ENCODE measurements at places on chromosomes 7 and 10. TPM values are rescaled to one million over a fixed set of nuclear protein-coding genes. Genes with fewer than 3 reads are reported as not detected.

GRCh38 chr7:102933763-102934162 is 21.0 kb downstream of the LRRC17 start:
- DNase-seq: no peak

C10orf53 gene
- not detected for total RNA-seq

GRCh38 chr10:122647383-122647968 is 52.2 kb downstream of the C10orf120 start:
- no peak for DNase-seq

- DNase-seq: no peak
Measured at GRCh38 chr10:65294329-65294728, 1631.5 kb upstream of the LRRTM3 start.

ZNHIT1 gene
- total RNA-seq: 58.1 TPM

- no peak for DNase-seq
Measured at GRCh38 chr7:71935674-71936073, 476.5 kb downstream of the CALN1 start.

SUN3 gene
- not detected for total RNA-seq

- DNase-seq: no peak
Measured at GRCh38 chr7:150396851-150397260, 17.7 kb downstream of the ZNF775 start.

- DNase-seq: no peak
Measured at GRCh38 chr7:44182827-44183226, 6.4 kb downstream of the GCK start.

- peak; percentile 13 for DNase-seq
Measured at GRCh38 chr7:1546274-1546908, 9.6 kb downstream of the TMEM184A start.

DNA sequence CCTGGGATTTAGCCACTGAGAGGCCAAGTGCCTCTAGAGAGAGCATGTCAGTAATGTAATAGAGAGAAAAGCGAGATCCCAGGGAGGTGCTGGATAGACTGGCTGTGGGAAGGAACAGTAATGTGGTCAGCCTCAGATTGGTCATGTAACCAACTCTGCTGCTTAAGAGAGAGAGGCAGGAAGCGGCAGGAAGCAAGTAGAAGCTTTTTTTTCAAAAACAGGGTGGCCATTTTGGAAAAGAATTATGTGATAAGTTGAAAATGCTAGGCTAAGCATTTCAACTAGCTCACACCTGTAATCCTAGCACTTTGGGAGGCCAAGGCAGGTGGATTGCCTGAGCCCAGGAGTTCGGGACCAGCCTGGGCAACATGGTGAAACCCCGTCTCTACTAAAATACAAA is 3.7 kb upstream of the PCOLCE start:
- DNase-seq: no peak

DNA sequence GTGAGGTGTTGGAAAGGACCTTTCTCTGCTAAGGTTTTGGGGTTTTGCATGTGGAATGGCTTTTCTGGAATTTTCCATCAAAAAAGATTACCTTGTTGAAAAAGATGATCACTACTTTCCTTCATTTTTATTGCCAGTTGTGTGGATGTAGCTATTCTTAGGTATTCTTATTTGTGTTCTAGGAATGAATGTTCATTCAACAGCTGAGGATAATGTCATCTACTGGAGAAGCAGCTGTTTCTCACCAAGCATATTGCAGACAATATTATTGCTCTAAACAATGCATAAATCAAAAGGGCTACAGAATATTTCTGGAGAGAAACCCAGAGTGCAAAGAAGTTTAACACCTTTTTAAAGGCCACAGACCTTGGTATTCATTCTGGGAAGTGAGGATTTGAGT is 145.6 kb upstream of the CALCR start:
- no peak for DNase-seq

GRCh38 chr10:51246156-51246555 is 171.9 kb downstream of the PRKG1 start:
- DNase-seq: no peak

MYL10 gene
- total RNA-seq: not detected

DNA sequence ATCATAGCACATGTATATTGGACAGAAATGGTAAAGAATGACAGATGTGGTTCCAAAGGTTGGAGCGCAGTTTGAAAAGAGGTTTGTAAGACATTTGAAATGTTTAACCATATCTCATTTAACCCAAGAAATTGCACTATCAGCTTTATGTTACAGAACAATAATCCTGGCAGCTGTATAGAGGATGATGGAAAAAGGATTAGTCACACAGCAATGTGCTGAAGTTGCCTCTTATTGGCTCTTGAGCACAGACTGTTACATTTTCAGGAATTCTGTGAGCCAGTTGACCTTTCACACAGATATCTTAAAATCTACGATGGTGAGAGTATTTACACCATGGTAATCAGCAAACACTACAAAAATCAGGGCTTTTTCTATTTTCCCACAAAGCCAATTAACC is 3.9 kb downstream of the COG5 start:
- no peak for DNase-seq

NEUROD6 gene
- total RNA-seq: not detected

GRCh38 chr7:71171476-71171875 is 39.5 kb downstream of the GALNT17 start:
- DNase-seq: no peak

DNA sequence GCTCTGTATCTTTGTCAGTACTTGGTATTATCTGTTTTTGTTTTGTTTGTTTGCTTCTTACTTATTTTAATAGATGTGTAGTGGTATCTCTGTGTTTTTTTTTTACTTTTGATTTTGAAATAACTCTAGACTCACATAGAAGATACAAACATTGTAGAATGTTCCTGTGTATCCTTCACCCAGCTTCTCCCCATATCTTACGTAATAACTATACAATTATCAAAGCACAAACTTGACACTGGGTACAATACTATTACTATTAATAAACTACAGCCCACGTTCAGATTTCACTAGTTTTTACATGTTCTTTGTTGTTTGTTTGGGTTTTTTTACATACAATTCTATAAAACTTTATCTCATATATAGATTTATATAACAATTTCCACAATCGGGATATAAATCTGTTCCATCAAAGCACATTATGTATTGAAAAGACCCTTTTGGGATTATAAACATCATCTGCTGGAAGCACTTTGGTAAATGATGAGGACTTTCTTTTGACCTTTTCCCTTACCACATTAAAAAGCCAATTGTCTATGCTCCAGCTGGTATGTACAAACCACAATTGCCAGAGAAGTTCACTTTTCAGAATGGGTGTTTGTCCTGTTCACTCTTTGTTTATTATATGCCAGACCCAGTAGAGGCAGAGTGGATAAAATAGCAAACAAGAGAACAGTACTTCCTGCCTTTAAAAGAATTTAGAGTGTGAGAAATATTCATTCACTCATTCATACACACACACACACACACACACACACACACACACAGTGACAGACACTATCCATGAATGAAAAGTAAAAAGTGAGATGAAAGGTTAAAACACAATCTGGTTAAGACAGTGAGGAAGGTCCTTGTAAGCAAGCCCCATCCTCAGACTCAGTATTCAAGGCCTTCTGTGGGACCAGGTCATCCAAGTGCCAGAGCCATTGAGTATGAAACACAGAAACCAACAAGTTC is 113.0 kb downstream of the SGMS1 start:
- DNase-seq: no peak

NRG3 gene
- total RNA-seq: not detected

DNA sequence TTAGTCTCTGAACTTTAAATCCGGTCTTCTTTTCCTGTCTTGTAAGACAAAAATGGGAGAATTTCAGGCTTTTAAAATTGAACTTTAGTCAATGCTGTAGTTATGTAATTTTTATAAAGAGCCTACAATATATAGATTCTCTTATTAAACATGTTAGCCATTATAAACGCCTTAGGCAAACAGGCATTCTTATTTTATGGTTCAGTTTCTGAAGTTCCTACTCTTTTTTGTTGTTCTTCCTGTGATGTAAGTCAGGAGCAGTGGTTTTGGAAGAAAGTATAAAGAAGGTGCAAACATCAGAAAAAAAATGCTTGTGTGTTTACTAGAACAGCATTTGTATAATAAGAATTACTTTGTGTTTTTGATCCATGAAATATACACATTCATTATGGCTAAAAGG is 41.6 kb downstream of the BICC1 start:
- DNase-seq: no peak

OPN4 gene
- total RNA-seq: 0.46 TPM

GRCh38 chr7:983004-983615 is at the start of gene CYP2W1:
Gene CYP2W1, plus strand, starts transcription at chr7:983181. Its CDS starts 31 bp downstream, at chr7:983212.
- no peak for DNase-seq

DNA sequence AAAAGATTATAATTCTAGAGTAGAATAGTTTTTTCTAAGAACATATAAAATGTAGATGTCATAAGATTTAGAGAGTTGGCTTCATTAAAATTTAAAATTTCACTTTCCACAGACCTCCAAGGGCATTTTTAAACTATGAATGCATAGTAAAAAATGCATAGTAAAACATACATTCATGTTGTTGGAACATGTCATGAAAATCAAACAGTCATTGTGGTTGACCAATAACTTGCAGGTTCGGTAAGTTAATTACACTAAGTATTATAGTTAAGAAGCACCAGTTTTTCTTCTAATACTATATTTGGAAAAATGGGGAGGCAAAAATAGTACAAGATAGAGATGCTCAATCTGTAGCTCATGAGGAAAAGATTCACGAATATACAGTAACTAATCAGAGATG is 61.5 kb upstream of the MACROH2A2 start:
- no peak for DNase-seq

GRCh38 chr7:50768485-50769474 is 13.9 kb downstream of the GRB10 start:
- no peak for DNase-seq

- no peak for DNase-seq
Measured at GRCh38 chr7:141291541-141291940, 217.7 kb downstream of the TMEM178B start.

- peak; percentile 78 for DNase-seq
Measured at GRCh38 chr10:71998840-71999194, 34.6 kb downstream of the CHST3 start.

AKR1C4 gene
- total RNA-seq: not detected

AP4M1 gene
- total RNA-seq: 9.7 TPM

KNDC1 gene
- total RNA-seq: not detected

- no peak for DNase-seq
Measured at GRCh38 chr10:70680899-70681730, 8.8 kb downstream of the ADAMTS14 start.

CHCHD2 gene
- total RNA-seq: 532 TPM

PROSER2 gene
- total RNA-seq: 2.8 TPM

DNA sequence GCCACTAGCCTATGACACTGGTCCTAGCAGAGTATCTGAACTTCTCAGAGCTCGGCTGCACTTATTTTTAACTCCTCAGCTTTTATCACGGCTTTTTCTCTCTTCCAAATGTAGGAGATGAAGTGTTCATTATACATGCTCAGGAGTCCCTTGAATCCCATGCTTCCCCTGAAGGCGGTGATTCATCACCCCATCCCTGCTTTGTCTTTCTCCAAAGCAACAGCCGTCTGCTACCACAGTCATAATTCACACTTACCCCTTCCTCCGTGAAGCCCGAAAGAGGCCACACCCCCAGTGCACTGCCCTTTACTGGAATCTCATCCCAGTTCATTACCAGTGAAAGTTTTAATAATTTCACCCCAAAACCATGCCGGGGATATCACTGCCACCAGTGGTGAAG is 301.5 kb upstream of the SHH start:
- no peak for DNase-seq

GRCh38 chr10:86179961-86180360 is 186.6 kb downstream of the GRID1 start:
- no peak for DNase-seq

- DNase-seq: no peak
Measured at GRCh38 chr10:52853704-52854103, 81.1 kb upstream of the MBL2 start.
